ENCODE measurements at places on chromosomes 5 and 9.
A peak's percentile ranks its signal among the peaks of the same experiment; 100 is the strongest.

DNA sequence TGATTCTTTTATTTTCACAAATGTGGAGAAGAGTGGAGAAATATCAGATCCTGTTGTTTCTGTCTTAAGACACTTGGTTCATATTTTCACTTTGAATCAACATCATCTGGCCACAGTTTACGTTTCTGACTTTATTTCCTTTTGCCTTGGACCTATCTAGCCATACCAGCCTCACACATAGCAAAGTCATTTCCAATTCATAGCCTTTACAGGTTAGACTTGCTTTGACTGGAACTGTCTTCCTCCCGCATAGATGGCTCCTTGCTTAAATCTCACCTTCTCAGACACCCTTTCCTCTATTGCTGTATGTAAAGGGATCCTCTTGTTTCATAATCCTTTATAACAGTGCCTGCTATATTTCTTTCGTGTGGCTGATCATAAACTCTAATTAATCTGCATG, 297.8 kb downstream of the SH3GL2 start:
- H3K36me3 ChIP-seq = no peaks in the 10 kb centered on the region
- H3K4me3 ChIP-seq = no peak overlapping the region
- H3K27ac ChIP-seq = no peak overlapping the region

DNA sequence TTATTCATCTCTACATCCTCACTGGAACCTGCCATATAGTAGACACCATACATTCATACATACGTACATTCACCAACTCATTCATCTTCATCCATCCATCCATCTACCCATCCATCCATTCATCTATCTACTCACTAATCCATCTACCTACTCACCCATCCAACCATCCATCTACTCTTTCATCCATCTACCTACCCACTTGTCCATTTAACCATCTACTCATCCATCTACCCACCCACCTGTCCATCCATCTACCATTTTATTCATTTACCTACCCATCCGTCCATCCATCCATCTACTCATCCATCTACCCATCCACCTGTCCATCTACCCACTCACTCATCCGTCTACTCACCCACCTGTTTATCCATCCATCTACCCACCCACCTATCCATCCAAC, 31.9 kb upstream of the LCP2 start:
- H3K4me3 ChIP-seq = no peak overlapping the region
- H3K27me3 ChIP-seq = no peaks in the 10 kb centered on the region
- H3K36me3 ChIP-seq = no peaks in the 10 kb centered on the region
- no peak for DNase-seq

- H3K36me3 ChIP-seq = no peaks in the 10 kb centered on the region
- DNase-seq = no peak
- H3K27me3 ChIP-seq = no peaks in the 10 kb centered on the region
- H3K4me3 ChIP-seq = no peak overlapping the region
Observed at GRCh38 chr5:54539001-54539400, 21.4 kb downstream of the SNX18 start.

DNA sequence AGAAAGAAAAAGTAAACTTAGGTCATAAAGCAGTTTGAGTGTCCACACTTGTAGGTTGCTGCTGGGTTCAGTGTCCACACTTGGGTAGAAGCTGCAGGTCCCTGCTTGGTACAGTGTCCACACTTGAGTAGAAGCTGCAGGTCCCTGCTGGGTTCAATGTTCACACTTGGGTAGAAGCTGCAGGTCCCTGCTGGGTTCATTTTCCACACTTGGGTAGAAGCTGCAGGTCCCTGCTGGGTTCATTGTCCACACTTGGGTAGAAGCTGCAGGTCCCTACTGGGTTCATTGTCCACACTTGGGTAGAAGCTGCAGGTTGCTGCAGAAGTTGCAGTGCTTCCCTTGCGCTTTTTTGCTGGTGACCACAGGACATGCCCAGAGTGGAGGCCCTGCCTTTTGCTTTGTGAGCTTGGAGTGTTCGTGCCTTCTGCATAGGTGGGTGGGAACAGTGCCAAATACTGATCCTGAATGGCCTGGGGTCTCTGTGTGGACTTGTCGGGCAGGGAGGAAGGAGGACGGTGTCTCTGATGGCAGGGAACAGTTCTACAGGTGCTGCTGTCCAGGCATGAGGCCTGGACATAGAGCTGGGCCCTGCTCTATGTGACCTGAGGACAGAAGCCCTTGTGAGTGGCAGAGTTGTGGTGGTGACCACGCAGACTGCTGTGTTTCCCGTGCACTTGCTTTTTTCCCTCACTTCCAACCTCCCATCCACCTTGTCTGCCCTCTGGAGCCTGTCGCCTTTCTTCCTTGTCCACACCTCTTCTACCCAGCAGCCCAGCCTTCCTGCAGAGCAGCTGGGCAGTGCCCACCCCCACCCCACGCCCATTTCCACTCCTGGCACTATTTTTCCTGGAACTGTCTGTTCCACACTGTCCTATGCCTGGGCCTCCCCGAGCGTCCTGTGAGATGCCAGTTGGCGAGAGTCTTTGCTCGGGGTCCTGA, 120.8 kb downstream of the EHMT1 start:
- no peak for DNase-seq
- H3K27me3 ChIP-seq = no peaks in the 10 kb centered on the region
- H3K4me1 ChIP-seq = no peaks in the 10 kb centered on the region
- H3K4me3 ChIP-seq = no peak overlapping the region
- peak overlapping the region; percentile 69 for H3K27ac ChIP-seq

GRCh38 chr9:126295082-126295477, 31.5 kb upstream of the MVB12B start:
- no peak overlapping the region for H3K27ac ChIP-seq
- no peak overlapping the region for H3K4me3 ChIP-seq
- H3K36me3 ChIP-seq = no peaks in the 10 kb centered on the region
- no peak for DNase-seq

Data from Peyer's patch (tissue), 4 donors.